ENCODE measurements at places on chromosomes 6 and 20.

GRCh38 chr6:33748841-33749240 lies 2.1 kb upstream of the IP6K3 start:
- DNase-seq = no peak

GRCh38 chr20:48626226-48626937 lies 201.4 kb downstream of the PREX1 start:
- no peak for DNase-seq

DNA sequence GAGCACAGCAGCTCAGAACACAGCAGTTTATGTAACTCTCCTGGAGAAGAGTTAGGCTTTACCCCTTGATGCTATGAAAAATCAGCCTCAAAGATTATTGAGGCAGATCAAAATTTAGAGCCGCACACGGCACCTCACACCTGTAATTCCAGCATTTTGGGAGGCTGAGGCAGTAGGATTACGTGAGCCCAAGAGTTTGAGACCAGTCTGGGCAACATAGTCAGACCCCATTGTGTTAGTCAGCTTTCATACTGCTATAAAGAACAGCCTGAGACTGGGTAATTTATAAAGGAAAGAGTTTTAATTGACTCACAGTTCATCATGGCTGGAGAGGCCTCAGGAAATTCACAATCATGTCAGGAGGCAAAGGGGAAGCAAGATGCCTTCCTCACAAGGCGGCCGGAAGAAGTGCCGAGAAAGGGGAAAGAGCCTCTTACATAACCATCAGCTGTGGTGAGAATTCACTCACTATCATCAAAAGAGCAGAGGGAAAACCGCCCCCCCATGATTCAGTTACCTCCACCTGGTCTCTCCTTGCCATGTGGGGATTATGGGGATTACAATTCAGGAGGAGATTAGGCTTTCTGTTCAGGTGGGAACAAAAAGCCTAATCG lies 87.7 kb downstream of the SGK1 start:
- no peak for DNase-seq

- DNase-seq = no peak
These were observed 67.0 kb upstream of the FOXC1 start for GRCh38 chr6:1542764-1543163.

- DNase-seq = peak; percentile 97
These were observed 7.2 kb downstream of the ADGRF1 start for GRCh38 chr6:47034926-47035325.
